ENCODE measurements at places on chromosomes 1 and 21.

DNA sequence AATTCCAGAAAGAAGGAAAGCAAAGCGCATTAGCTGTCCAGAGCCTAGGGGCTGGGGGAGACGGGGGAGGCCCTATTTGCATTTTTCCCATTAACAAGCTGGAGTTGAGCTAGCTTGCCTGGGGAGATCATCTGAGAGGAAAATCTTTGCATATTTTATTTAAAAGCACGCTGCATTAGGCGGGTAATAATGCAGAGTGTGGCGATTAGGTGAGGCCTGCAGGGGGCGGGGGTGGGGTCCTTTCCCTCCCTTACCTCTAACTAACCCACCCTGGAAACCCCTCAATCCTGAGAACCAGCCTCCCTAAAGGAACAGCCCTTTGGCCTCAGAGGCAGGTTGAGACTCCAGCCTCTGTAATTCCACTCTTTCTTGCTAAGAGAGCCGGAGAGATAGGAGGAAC, 16.2 kb downstream of the C1orf216 start:
- DNase-seq = no peak

- no peak for DNase-seq
Measured at GRCh38 chr1:18963968-18964367, 7.5 kb upstream of the IFFO2 start.

DNA sequence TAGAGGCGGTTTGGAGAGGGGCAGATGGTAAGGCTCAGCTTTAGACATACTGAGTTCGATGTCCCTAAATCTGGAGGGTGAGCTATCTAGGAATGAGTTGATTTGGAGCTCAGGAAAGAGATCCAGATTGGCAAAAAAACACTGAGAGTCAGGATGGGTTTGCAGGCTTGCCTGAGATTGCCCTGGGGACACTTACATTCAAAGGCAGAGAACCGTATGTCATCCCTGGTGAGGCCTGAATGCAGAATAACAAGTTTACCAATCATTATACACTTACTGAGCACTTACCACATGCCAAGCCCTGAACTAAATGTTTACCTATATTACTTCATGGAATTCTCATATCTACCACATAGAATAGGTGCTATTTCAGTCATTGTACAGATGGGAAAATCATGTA, 27.5 kb downstream of the TFAP2E start:
- DNase-seq = no peak

DNA sequence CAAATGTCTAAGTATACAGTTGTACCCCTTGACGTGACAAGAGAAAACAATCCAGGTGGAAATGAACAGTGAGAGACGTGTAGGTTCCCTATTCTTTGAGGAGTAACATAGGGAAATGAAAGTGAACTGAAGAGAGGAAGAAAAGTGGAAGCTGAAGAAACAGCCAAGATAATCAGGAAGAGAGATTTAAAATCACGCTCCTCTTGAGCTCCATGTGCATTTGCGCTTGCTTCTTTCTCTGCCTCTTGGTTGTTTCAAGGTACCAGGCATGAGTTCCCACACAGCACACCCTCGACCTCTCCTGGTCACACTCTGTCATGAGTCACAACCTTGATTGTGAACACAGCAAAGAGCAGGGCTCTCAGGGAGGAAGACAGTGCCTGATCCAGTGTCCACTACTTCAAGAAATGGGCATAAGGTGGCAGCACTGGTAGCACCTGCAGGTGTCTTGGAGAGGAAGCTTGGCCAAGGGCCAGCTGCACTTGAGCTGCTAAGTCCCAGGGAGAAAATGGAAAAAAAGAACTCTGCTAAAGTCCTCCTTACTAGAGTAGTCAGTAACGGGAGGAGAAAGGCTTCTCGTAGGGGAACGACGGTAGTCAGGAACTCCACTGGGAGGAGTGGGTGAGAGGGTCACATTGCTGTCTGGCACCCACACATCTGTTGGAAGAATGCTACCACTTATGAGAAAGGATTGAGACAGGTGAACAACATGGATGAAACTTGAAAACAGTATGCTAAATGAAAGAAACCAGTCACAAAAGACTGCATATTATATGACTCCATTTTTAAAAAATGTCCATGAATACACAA, 18.3 kb upstream of the ARID1A start:
- DNase-seq = no peak

DNA sequence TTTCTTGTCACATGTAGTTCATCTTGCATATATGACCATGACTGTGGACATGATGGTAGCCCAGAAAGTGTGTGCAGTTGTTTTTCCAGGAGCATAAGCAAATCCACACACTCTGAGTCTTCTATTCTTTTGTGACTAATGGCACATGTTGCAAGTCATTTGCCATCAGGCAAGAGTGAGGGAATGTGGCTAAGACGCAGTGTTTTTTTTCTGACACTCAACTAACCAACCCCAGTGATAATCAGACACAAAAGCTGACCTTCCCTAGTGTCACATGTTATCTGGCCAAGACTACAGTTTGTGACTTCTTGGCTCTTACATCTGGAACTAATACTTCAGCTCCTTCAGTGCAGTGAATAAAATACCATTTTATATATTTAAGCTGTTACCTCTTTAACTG, 108.8 kb downstream of the ITSN1 start:
- DNase-seq = no peak

DNA sequence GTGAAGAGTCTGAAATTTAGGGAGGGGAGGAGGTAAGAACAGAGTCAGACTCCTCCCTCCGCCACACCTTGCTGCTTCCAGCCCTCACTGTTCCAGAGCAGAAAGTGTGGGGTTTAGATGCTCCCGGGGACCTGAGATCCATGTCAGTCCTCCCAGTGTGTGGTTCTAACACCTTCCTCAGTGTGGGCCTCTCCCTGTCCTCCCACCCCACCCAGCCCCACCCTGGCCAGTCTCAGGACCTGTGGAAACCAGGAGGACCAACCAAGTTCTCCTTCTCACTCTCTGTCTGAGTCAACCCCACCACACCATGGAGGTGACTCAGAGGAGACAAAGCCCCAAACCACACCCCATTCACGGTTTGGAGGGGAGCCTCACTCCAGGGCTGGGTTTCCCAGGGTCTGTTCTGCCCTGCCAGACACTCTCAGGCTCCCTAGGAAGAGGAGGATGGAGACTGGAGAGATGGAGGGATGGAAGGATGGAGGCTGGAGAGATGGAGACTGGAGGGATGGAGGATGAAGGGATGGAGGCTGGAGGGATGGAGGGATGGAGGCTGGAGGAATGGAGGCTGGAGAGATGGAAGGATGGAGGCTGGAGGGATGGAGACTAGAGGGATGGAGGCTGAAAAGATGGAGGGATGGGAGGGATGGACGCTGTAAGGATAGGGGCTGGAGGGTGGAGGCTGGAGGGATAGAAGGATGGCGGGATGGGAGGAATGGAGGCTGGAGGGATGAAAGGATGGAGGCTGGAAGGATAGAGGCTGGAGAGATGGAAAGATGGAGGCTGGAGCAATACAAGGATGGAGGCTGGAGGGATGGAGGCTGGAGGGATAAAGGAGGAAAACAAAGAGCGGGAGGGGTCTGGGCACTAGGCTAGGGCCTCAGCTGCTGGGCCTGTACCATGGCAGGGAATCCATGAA, 100.9 kb upstream of the RUNX3 start:
- DNase-seq = peak; percentile 63

DNA sequence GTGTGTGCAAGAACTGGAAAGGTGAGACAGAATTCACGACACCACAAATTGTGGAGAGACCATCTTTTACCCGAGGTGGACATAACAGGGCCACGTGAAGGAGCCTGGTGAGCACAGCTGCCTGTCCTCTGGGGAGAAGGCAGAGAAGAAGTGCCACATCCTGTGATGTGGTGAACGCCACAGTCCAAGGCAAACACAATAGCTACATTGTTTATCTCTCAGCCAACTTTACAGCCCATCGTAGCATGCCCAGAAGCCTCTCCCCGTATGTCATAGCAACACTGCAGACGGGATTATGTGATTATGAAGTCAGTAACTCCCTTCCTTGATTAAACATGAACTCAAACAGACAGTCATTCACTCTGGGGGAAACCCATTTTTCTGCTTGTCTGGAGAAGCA, 612.2 kb downstream of the SMYD3 start:
- no peak for DNase-seq

DNA sequence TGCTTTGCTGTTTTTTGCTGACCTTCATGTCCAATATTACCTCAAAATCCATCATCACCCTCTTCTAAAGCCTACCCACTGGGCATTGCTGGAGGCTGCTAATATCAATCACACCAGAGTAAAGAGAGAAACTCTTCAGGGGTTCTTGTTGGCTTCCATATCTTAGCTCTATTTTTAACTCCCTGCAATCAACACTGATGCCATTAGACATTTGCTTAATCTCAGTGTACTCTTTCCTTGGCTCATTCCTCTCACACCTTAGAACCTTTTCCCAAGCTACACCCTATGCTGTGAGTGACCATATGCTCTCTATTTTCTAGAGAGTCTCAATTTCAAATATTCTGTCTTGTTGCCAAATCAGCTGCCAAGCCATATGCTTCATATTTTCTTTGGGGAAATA, 40.6 kb upstream of the RABGAP1L start:
- no peak for DNase-seq

DNA sequence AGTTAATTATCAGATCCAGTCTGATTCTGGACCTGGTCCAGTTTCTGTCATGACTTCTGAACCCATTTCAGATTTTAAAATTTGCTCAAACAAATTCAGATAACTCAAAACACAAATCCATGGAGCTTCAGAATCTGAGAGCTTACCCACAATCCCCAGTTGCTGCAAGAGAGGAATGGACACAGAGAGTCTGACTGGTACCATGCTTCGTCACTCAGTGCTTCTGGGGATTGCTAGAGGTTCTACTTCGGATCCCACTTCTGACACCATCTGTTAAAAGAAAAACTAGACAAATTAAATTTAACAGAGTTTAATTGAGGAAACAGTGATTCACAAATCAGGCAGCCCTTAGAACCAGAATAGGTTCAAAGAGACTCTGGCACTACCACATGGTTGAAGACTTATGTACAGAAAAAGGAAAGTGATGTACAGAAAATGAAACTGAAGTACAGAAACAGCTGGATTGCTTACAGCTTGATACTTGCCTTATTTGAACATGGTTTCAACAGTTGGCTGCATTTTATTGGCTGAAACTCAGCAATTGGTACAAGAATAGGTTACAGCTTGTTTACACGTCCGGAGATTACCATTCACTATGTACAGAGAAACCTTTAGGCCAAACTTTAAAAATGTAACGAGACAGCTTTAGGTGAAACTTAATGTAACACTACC, 60.7 kb upstream of the TEKT2 start:
- no peak for DNase-seq

DNA sequence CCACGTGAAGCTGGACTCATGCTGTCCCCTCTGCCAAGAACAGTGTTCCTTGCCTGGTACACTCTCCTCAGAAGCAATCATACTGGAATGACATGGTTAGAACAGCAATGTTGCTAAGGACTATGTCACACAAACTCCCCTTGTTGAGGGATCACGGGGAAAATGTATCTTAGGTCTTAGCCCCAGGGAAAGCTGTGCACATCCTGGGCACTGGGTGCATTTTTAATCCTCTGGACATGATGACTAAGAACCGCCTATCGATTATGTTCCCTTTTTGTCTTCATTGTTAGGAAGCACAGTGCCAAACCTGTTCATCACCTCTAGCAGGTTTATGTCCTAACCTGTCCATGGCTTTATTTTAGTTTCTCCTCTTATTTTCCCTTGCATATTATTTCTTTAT, 115.1 kb downstream of the HIVEP3 start:
- no peak for DNase-seq

DNA sequence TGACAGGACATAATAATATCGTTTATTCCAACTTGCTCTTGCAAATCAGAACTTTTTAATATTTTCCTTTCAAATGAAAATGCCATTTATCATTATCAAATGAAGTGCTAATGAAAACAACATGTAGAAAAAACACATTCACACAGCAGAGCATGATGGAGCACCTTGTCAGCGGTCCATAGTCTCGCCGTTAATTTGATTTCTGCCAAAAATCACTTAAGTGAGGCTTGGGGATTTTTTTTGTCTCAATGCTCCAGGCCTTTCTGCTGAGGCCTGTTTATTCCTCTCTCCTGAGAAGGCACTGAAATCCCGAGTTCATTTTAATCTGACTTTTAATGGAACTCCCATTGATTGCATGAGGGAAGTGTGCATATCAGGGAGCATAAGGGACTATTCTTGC, 122.5 kb downstream of the ELAVL4 start:
- no peak for DNase-seq

GRCh38 chr1:158362941-158363340, 9.2 kb downstream of the CD1E start:
- no peak for DNase-seq

GRCh38 chr1:181160998-181161870, 72.7 kb downstream of the IER5 start:
- no peak for DNase-seq

DNA sequence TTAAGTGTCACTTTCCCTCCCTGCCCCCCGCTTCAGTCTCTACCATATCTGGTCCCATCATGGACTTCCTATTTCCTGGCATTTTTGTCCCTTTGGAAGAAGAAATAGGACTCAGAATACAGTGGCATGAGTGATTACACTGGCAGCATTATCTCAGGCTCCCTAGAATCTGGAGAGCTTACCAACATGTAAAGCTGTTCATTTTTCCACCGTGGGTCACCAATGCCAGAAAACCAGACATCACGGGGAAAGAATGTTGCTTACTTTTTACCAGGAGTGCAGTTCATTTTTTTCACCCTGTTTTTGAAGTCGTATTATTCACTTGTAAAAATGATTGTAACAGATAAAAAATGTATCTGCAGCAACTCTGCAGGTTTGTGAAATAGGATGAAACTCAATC, 44.8 kb downstream of the BACH1 start:
- no peak for DNase-seq

GRCh38 chr1:168136709-168137514, at the start of gene GPR161:
Gene GPR161 (minus strand): TSS chr1:168136930. CDS start chr1:168104850, 32,080 bp downstream.
- no peak for DNase-seq

- DNase-seq = no peak
Measured at GRCh38 chr1:31753707-31754349, 10.3 kb downstream of the ADGRB2 start.

GRCh38 chr1:241677201-241677600, 25.1 kb downstream of the WDR64 start:
- DNase-seq = no peak

DNA sequence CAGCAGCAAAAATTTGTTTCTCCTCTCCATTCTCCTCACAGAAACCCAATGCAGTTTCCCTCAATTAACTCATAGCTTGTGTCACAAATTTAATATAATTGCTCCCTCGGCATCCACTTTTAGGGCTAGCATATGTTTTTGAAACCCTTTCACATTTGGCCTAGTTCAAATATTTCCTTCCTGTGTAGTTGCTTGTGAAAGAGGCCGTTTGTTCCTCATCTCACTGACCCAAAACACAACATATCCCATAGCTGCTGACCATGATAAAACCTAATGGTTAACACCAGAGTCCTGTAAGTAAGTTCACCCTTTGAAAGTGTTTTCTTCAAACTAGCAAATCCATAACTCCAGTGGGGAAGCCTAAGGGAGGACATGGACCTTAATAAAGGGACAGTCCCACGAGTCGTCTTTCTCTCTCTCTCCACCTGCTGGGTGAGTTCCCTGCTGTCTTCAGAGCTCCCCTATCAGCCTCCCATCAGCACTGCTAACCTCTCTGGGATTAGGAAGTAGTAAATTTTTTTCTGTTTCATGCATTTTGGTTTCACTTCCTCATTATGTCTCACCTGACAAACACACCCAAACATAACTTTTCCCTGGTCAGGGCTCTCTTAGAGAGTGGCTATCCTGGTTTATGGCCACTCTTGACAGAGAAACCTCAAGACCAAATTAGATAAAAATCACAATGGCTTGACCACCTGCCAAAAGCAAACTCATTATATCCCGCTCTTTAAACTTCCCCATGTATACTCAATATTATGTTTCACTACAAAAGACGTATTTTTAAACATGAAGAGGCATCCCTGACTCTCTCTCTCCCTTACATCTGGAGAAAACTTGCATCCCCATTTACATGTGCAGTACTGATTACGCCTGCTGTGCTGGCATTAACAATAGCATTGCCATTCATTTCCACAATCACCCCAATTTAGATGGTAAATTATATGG, 177.7 kb upstream of the HP1BP3 start:
- DNase-seq = peak; percentile 18
